Activated CD8-positive, alpha-beta T cell treated with anti-CD3 and anti-CD28 coated beads, Interleukin-2, amount 10 ng/mL, durations not matched to agents 7 days and 5 days (primary cell): ENCODE measurements at places on chromosomes 16 and 17.

- no peaks in the 10 kb centered on the region for H3K27me3 ChIP-seq
- H3K36me3 ChIP-seq: peaks cover 21% of the 10 kb centered on the region
- no peak overlapping the region for H3K4me3 ChIP-seq
- no peak overlapping the region for H3K27ac ChIP-seq
These were observed 106.8 kb downstream of the CCDC182 start for GRCh38 chr17:57638284-57638683.

GRCh38 chr17:73271072-73271471 is 9.4 kb upstream of the CPSF4L start:
- peaks cover 3% of the 10 kb centered on the region for H3K27me3 ChIP-seq
- no peak overlapping the region for H3K27ac ChIP-seq
- H3K36me3 ChIP-seq: no peaks in the 10 kb centered on the region
- no peak overlapping the region for H3K4me3 ChIP-seq
- no peak for DNase-seq
- H3K4me1 ChIP-seq: no peaks in the 10 kb centered on the region

GRCh38 chr16:56897026-56897799 is 32.2 kb downstream of the SLC12A3 start:
- H3K27ac ChIP-seq: no peak overlapping the region
- H3K4me1 ChIP-seq: peaks cover 29% of the 10 kb centered on the region
- H3K36me3 ChIP-seq: no peaks in the 10 kb centered on the region
- H3K27me3 ChIP-seq: peaks cover 23% of the 10 kb centered on the region
- H3K4me3 ChIP-seq: no peak overlapping the region
- DNase-seq: no peak

DNA sequence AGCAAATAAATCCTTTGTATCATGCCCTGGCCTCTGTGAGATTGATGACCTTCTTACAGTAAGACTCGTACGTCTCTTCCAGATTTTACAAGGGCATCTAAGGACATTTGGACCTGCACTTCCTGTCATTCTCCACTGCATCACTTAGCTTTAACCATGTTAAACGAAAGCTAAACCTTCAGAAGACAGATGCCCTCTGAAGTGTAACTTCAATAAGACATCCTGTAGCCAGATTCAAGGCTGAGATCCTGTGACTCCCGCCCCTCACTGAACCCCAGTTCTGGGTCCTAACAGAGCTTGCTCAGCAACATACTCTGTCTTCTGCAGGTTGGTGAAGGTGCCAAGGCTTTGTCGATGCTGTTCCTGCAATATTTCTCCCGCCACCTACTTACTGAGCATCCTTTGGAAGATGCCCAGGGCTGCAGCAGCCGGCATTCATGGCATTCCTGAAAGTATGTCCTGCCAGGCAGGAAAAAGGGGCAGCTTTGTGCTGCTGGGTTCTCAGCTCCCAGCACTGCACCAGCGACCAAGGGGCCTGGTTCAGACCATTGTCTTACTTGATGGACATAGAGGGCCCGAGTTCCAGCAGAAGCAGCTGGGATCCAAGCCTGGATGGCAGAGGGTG is 131.1 kb downstream of the AXIN2 start:
- H3K4me3 ChIP-seq: no peak overlapping the region
- no peaks in the 10 kb centered on the region for H3K36me3 ChIP-seq
- peaks cover 12% of the 10 kb centered on the region for H3K4me1 ChIP-seq
- DNase-seq: no peak
- no peak overlapping the region for H3K27ac ChIP-seq
- peaks cover 9% of the 10 kb centered on the region for H3K27me3 ChIP-seq

DNA sequence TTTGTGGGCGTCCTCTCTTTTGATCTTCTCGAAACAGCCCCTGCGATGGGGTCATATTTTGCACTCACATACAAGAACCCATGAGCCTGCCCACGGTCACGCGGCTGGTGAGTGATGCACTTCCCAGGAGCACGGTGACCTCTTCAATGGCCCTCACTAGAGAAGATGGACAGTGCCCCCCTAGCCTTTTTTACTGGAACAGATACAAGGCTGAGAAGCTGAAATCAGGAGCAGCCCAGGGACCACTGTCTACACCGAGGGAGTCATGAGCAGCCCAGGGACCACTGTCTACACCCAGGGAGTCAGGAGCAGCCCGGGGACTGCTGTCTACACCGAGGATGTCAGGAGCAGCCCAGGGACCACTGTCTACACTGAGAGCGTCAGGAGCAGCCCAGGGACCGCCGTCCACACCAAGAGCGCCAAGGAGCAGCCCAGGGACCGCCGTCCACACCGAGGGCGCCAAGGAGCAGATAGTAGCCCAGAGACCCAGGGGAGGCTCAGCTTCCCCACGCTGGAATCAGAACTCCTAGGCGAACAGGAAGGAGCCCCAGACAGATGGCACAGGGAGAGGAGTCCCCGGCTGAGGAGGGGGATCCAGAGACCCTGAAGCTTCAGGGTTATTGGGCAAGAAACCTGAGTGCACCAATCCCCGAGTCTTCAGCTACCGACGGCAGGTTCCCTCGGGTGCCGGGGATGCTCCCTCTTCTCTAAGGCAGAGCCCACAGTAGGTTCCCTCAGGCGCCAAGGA is 23.7 kb downstream of the ACSF3 start:
- peaks cover 46% of the 10 kb centered on the region for H3K4me1 ChIP-seq
- no peaks in the 10 kb centered on the region for H3K27me3 ChIP-seq
- no peak for DNase-seq
- H3K4me3 ChIP-seq: no peak overlapping the region
- peak overlapping the region; percentile 95 for H3K27ac ChIP-seq

DNA sequence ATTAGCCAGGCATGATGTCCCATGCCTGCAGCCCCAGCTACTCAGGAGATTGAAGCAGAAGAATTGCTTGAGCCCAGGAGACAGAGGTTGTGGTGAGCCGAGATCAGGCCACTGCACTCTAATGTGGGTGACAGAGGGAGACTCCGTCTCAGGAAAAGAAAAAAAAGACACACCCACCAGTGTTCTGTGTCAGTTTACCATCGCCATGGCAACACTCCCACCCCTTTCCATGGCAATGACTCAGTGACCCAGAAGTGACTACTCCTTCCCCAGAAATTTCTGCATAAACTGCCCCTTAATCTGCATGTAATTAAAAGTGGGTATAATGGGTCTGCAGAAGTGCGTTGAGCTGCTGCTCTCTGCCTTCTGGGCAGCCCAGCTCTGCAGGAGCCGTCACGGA is 4.0 kb upstream of the ZC3H18 start:
- H3K27ac ChIP-seq: no peak overlapping the region
- peaks cover 3% of the 10 kb centered on the region for H3K36me3 ChIP-seq
- no peaks in the 10 kb centered on the region for H3K27me3 ChIP-seq
- no peak overlapping the region for H3K4me3 ChIP-seq
- peaks cover 25% of the 10 kb centered on the region for H3K4me1 ChIP-seq
- no peak for DNase-seq

DNA sequence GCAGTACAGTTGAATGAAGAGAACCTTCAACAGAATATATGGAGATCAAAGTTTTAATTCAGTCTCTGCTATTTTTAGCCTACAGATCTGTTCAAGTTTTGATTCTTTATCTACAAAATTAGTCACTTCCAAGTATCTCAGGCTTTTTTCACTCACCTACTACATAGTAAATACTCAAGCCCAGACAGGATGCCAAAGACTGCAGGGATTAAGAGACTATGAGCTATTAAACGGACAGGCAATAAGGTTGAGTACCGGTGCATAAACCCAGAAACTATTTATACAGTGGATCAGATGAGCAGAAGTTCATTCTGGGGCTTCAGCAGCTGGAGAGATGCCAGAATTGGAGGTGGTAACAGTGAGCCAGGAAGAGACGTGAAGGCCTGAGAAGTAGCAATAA is 18.7 kb upstream of the OR3A1 start:
- no peaks in the 10 kb centered on the region for H3K4me1 ChIP-seq
- no peak overlapping the region for H3K4me3 ChIP-seq
- DNase-seq: no peak

- no peak overlapping the region for H3K4me3 ChIP-seq
- no peak for DNase-seq
- no peaks in the 10 kb centered on the region for H3K4me1 ChIP-seq
- H3K27ac ChIP-seq: no peak overlapping the region
- H3K36me3 ChIP-seq: no peaks in the 10 kb centered on the region
These were observed 727.2 kb upstream of the RBFOX1 start for GRCh38 chr16:6605490-6605889.

DNA sequence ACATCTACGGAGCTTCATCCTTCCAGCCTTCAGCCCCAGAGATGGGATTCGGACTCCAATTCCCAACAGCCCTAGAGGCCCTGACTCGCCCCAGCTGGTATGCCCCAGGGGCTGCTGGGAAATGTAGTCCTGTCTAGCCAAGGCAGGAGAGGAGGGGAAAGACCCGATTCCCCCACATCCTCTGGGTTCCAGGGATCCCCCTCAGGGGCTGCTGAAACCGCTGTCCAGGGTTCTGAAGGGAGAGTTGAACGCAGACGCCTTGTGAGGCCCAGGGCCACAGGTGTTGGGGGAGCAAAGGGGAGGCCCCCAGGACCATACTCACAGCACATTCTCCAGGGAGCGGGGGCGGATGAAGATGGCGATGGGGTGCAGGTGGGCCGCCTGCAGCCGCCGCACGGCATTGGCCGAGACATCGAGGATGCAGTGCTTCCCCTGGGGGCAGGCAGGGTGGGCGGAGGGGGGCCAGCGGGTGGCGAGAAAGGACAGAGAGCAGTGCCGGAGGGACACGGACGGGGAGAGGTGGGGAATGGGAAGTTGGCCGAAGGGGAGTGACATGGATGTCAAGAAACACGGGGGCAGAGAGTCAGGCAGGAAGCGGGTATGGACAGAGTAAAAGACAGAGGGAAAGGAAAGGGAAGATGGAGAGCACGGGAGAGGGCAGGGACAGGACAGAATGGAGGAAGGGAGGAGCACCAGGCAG is 12.6 kb upstream of the ASGR1 start:
- H3K27ac ChIP-seq: no peak overlapping the region
- peak; percentile 49 for DNase-seq
- no peak overlapping the region for H3K4me3 ChIP-seq
- no peaks in the 10 kb centered on the region for H3K36me3 ChIP-seq
- H3K27me3 ChIP-seq: no peaks in the 10 kb centered on the region

GRCh38 chr16:85990861-85991301 is 91.9 kb downstream of the IRF8 start:
- no peak overlapping the region for H3K27ac ChIP-seq
- H3K27me3 ChIP-seq: no peaks in the 10 kb centered on the region
- DNase-seq: no peak
- no peak overlapping the region for H3K4me3 ChIP-seq
- H3K4me1 ChIP-seq: peaks cover 50% of the 10 kb centered on the region

GRCh38 chr16:81707411-81708265 is 71.5 kb upstream of the PLCG2 start:
- H3K4me3 ChIP-seq: no peak overlapping the region
- H3K4me1 ChIP-seq: peaks cover 5% of the 10 kb centered on the region
- no peaks in the 10 kb centered on the region for H3K27me3 ChIP-seq
- H3K36me3 ChIP-seq: peaks cover 33% of the 10 kb centered on the region

GRCh38 chr17:79116575-79117368 is 42.1 kb downstream of the ENGASE start:
- no peaks in the 10 kb centered on the region for H3K36me3 ChIP-seq
- no peak for DNase-seq
- H3K4me3 ChIP-seq: no peak overlapping the region

DNA sequence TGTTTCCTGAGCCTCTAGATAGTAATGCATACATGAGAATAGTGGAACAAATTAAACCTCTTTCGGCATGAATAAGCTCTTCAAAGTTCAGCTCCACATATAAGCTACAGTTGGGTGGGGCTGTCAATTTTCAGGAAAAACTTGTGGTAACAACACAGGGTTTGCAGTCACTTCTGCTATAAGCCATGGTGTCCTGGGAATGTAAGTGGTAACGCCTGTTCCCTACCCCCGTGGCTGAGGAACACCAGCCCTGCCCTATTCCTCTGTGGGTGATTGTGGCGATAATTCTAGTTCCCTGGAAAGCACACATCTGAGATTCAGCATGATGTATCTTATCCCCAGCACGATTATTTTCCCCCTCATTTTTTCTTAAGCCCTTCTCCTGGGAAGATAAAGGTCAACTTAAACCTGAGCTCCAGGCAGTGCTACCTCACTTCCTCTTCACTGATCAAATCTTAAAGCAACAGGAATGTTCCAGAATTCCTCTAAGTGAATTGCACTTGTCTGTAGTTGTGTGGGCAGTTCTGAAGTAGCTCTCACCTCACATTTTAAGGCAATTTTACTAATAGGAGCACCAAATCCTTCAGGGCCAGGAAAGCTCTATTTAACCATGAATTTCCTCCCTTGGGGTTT is 500.7 kb upstream of the HSBP1 start:
- H3K4me3 ChIP-seq: no peak overlapping the region
- DNase-seq: no peak
- no peaks in the 10 kb centered on the region for H3K4me1 ChIP-seq
- no peaks in the 10 kb centered on the region for H3K27me3 ChIP-seq

DNA sequence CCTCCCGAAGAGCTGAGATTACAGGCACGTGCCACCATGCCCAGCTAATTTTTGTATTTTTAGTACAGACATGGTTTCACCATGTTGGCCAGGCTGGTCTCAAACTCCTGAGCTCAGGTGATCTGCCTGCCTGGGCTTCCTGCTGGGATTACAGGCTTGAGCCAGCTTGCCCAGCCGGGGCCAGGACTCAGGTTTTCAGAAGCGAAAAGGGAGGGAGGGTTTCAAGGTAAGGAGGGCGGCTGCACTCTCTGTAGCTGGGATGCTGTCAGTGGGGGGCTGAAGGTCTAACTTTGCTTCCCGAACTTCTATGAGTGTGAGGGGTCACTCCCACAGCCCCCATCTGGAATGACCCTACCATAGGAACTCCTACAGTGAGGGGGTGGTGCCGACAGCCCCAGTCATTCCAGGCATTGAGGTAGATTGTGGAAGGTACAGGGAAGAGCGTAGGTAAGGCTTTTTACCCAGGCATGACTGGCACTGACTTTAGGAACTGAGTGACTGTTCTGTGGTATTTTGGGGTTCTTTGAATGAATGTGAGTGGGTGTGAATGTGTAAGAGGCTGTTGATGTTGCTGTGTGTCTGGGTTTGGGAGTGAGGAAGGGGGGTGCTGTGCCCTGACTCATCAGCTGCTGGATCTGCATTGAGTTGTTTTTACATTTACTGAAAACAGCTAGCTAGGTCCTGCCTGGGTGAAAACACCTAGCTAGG is 3.8 kb upstream of the C1QL1 start:
- no peak overlapping the region for H3K4me3 ChIP-seq
- peaks cover 24% of the 10 kb centered on the region for H3K4me1 ChIP-seq
- no peaks in the 10 kb centered on the region for H3K36me3 ChIP-seq

DNA sequence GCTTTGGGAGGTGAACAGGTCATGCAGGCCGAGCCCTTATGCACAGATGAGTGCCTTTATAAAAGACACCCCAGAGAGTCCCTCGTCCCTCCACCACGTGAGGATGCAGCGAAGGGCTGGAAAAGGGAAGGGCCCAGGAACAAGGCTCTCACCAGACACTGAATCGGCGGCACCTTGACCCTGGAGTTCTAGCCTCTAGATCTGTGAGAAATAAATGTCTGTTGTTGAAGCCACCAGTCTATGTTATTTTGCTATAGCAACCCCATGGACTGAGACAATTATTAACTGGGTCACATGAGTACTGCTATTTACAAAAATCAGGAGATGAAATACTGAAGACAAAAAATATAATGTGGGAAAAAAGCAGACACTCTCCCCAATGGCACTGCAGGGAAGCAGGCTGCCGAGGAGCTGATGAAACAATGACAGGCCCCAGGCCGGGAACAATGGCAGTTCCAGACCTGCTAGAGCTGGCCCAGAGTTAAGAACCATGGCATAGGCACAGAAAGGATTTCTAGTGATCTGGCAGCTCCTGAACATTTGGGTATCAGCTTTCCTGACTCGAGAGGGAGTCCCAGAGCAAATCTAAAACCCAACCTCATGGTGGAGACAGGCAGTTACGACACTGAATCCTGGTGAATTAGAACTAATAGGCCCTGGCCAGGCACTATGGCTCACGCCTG is 17.8 kb upstream of the GGA2 start:
- DNase-seq: no peak
- H3K27ac ChIP-seq: no peak overlapping the region
- H3K4me1 ChIP-seq: no peaks in the 10 kb centered on the region
- peaks cover 34% of the 10 kb centered on the region for H3K36me3 ChIP-seq
- no peak overlapping the region for H3K4me3 ChIP-seq
